ENCODE measurements at places on chromosomes 3 and 15.

- DNase-seq = no peak
Measured at GRCh38 chr15:95799286-95800200, 531.0 kb upstream of the NR2F2 start.

DNA sequence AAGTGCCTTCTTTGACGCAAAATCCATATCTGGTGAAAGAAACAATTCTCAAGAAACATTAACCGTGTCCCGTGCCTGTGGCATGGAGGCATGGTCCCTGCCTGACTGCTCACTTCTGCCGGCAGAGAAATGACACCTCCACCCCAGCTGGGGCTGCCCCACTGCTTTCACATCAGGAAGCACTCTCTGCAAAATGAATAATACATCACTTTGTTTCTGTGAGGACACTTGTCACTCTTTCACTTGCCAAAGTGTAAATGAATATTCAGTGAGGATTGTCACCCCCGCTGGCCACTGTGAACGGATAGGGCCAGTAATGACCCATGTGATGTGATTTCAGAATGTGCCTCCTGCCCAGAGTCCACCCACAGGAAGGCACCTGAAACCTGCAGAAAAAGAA, 31.1 kb upstream of the SLC24A5 start:
- DNase-seq = no peak

DNA sequence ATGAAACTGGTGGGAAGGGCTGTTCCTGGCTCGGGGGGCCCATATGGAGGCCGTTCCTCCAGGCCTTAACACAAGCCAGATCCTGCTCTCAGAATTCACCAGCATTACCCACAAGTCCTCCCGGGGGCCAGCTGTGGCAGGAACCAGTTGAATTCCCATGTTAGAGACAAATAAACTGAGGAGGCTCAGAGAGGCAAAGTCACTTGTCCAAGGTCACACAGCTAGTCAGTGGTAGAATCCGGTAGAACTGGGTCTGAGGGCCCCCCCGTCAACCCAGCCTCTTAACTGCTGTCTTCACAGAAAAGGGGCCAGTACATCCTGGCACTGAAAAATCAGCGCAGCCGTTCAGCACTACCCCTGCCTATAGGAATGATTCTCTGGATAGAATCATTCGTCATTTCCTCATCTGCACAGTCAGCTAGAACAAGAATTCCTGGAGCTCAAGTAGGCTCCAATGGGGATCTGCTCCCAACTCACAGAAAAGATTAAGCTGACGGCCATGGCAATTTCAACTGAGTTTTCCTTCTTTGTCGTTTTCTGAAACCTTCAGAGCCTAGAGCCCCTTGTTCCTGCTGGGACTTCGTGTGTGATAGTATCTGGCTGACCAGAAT, 12.2 kb upstream of the TSEN2 start:
- no peak for DNase-seq

GRCh38 chr3:43534675-43535074, 87.1 kb downstream of the ANO10 start:
- DNase-seq = no peak

DNA sequence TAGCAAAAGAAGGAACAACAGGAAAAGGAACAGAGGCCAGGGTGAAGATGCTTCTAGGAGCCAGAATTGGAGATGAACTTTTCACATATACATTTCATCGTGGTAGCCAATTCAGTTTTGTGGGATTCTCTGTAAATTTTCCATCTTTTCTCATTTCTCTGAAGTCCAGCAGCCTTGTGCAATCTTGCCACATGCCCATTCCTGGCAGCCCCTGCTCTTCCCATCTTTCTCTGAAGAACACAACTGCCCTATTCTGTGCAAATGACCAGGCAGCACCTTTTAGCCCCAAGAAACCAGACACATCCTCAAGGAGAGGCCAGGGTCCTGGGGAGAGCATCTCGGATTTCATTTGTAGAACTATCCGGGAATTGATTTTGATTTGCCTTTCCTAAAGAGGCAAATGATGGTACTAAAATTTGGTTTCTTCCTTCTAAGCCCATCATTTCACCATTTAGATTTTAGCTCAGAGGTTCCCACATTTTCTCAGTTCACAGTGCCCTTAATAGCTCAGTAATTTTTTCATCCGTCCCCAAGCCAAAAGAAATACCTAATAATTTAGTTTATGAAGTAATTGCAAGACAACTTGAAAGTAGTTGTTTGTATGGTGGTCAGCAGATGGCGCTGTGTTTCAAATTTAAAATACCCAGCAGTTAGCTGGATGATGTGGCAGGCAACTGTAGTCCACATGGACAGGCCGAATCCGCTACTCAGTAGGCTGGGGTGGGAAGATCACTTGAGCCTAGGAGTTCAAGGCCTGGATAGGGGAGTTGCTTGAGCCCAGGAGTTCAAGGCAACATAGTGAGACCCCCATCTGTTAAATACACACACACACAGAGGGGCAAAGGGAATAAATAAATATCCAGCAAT, 61.3 kb upstream of the ACKR4 start:
- peak; percentile 22 for DNase-seq

- no peak for DNase-seq
Measured at GRCh38 chr3:34780294-34780693, 859.0 kb upstream of the ARPP21 start.

DNA sequence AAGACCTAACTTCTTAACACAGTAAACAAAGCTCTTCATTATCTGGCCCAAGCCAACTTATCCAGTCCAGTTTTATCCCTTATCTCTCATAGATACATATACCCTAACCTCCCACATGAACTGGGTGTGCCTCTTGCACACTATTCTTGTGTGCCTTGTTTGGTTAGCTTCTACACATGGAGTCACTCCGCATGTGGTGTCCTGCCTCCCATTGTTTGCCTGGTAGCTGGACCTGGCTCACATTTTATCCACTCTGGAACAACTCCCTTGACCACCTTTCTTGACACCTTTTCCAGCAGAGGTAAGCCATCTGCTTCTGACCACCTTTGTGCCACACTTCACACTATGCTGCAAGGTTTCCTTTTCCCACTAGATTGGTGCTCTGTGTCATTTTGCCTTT, 15.2 kb downstream of the TIPARP start:
- DNase-seq = no peak

DNA sequence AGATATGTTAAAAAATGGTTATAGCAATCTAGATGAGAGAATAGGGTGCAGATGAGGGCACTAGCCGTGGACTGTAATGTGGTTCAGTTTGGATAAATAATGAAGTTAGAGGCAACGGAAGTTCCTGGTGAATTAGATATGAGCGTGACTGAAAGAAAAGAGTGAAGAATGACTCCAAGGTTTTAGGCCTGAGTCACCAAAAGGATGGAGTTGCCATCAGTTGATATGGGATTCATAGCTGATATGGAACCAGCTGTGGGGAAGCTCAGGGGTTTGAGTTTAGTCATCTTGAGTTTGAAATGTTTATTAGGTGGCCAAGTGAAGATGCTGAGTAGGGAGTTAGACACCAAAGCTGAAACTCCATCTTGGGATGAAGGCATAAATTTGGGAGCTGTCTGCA, 66.2 kb downstream of the SSR3 start:
- no peak for DNase-seq

DNA sequence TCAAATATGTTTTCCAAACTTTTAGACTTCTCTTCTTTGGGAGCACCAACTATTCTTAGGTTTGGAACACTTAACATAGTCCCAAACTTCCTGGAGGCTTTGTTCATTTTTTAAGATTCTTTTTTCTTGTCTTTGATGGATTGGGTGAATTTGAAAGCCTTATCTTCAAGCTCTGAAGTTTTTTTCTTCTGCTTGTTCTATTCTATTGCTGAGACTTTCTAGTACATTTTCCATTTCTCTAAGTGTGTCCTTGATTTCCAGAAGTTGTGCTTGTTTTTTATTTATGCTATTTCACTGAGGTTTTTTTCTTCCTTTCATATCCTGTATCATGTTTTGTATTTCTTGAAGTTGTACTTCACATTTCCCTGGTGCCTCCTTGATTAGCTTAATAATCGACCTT, 97.5 kb downstream of the PLSCR2 start:
- DNase-seq = no peak

- DNase-seq = no peak
Measured at GRCh38 chr3:168648321-168648720, 552.6 kb upstream of the GOLIM4 start.

DNA sequence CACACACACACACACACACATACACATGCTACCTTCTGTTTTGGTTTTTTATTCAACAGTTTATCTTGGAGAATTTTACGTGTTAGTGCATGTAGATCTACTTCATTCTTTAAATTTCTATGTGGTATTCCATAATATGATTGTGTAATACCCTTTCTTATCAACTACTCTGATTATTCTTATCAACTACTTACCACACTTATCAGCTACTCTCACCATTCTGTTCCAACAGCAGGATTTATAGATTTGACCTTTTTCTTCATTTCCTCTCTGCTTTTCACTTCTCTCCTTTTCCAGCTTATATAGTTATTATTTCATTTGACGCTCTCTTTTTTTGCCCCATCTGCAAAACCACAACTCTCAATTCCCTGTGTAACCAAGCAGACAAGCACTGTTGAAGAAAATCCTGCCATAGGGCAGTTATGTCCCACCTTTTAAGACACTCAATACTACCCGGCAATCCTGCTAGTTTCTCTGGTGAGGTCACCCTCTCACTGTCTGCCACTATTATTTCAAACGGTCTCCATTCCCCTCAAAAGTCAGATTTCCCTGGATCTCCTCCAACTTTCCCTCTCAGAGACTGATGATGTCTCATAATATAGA, 56.9 kb upstream of the SATB1 start:
- DNase-seq = no peak

GRCh38 chr3:3069723-3070122, 40.5 kb downstream of the IL5RA start:
- no peak for DNase-seq

DNA sequence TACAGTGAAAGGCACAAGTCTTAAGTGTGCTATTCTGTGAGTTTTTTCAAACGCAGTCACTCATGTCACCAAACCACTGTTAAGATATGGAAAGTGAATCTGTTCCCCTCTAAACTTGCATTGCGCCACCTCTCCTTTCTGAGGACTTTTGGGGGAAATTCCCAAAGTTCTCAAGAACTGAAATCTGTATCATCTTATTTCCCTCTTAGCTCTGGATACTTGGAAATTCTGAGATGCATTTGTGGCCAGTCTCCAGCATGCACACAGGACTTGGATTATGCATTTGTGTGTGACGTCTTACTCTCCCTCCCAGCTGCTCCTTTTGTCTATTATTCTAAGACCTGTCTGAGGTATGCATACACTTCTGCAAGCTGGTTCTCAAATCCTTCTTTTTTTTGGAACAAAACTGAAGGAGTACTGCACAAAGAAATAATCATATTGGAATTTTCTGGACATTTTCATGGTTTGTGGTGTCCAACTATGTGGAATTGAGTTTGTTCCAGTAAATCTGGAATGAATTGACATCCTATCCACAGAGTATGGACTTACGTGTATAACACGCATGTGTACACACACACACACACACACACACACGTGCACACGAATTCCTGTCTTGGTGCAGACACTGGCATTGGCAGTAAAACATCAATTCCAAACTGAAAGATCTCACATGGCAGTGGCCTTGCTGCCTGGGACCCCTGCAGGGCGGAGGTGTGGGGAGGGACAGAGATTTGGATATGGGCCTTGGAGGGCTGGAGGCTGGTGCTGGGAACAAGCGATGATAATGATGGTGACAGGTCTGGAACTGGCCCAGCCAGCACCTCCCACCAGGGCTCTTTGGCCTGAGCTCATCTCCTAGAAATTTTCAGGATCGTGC, 8.2 kb upstream of the LCTL start:
- no peak for DNase-seq

DNA sequence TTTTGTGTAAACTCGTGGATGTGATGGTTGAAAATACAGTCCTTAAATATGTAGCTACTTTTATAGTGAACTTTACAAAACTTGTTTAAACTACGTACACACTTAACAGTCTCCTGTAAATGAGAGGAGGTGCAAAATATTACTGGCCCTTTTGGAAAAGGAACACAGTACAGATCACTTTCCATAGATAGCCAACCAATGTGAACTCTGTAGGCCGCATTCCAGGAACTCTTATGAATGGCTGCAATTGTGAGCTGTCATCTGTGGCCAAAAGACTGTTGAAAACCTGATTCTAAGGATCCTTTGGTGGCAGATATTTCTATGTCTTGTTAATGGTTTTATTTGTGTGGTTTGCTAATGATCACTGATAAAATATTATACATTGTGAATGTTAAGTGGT, 6.2 kb downstream of the TSC22D2 start:
- no peak for DNase-seq

DNA sequence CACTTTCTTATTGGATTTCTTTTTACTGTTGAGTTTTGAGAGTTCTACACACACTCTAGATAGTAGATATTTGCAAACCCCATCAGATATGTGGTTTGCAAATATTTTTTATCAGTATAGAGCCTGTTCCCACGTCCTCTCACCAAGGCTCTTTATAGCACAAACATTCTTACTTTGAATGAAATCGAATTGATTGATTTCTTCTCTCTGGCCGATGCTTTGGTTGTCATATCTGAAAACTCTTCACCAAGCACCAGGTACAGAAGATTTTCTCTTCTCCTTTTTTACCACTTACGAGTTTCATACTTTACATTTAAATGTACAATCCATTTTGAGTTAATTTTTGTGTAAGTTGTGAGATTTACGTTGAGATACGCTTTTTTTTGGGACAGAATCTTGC, 163.4 kb downstream of the PTPRG start:
- DNase-seq = no peak

- DNase-seq = no peak
Measured at GRCh38 chr3:33678073-33678472, 40.0 kb downstream of the CLASP2 start.

- DNase-seq = no peak
Measured at GRCh38 chr15:32881528-32881927, 163.7 kb downstream of the GREM1 start.

- no peak for DNase-seq
Measured at GRCh38 chr3:177982034-177982433, 554.2 kb upstream of the KCNMB2 start.

GRCh38 chr3:149153402-149153801, 24.0 kb downstream of the HPS3 start:
- no peak for DNase-seq

- no peak for DNase-seq
Measured at GRCh38 chr3:146273721-146274407, 23.0 kb upstream of the PLSCR4 start.

DNA sequence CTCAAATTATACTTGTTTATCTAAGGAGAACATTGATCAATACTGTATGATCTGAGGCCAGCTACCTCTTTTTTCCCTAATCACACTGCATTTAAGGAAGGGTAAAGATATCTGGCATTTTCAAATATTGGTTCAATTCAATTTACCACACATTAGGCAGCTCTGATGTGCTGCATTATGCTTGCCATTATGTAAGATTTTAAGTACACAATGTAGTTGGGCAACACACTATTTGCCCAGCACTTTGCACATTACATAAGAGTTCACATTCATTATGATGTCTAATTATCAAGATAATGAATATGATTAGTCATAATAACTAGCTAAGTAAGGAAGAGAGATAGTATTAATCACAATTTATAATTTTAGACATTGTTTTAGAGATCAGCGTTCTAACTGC, 196.3 kb downstream of the BCHE start:
- peak; percentile 82 for DNase-seq

DNA sequence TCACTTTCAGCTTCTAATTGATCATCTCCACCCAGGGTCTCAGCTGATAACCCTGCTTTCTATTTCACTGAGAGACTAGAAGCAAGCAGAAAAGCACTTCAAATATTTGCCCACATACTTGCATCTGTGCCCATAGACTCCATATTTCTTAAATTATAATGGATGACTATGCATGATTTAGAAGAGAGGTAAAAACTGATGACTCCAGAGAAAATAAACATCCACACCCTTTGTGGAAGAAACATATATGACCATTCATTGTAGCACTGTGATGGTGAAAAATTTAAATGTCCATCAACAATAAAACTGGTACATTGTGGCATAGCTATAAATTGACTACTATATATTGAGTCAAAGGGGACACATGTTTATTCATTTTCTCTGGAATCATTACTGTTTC, 7.1 kb upstream of the IGF2BP2 start:
- DNase-seq = no peak
